ENCODE measurements at places on chromosomes 13 and 19. TPM values are rescaled to one million over a fixed set of nuclear protein-coding genes. Genes with fewer than 3 reads are reported as not detected.

DNA sequence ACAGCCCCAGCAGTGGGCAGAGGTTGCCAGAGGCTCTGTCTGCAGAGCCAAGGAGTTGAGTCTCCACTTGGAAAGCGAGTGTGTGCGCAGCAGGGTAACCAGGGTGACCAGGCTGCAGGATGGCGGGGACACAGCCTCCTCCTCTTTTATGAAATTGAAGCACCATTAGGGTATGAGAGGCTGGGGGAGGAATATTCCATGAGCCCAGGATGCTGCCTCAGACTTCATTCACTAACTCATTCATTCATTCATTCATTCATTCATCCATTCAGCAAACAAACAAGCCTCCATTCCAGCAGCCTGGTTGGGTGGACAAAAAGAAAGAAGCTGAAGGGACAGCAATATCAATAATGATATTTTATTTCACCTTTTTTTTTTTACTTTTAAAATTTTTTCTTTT, 6.6 kb upstream of the LMTK3 start:
- no peak for DNase-seq

DNA sequence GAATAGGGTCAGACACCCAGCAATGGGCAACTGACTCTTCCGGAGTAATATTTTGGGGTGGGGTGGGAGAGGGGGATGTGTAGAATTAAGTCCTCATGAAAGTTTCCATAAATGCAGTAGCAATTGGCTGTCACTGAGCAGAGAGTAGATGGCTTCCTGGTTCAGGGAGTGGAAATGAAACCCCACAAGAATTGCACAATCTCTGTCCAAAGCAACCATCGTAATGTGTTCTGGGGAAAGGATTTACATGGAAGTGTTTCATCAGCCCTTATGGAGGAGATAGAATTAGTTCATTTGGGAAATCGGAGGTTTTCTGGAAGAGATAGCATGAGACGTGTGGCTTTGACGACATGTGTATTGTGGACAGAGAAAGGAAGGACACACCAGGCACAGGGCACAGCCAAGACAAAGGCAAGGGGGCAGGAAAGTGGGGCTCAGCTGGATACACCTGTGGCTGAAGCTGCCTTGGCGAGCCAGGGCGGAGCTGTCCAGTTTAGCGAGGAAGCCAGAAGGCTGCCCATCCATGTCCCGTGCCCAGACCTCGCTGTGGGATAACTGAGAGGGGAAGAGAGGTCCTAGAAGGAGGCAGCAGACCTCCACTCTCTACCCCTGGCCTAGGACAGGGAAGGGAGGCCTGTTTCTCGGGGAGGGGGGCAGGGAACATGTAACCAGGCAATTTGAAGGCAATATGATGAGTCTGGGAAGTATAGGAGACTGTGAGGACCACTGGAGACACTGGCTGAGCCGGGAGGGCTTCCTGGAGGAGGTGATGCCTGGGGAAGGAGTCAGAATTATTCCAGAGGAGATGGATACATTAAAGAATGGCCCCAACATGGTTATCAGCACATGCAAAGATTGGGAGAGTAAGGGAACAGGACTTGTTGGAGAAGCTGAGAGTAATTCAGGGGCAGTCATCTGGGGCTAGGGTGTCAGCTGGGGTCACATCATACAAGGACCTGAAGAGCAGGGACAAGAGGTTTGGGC, 2.6 kb upstream of the CLEC4G start:
- no peak for DNase-seq

- DNase-seq, result no peak
Measured at GRCh38 chr13:112842931-112843391, 126.1 kb upstream of the MCF2L start.

GRCh38 chr13:109981000-109981399, 194.6 kb upstream of the IRS2 start:
- no peak for DNase-seq

DNA sequence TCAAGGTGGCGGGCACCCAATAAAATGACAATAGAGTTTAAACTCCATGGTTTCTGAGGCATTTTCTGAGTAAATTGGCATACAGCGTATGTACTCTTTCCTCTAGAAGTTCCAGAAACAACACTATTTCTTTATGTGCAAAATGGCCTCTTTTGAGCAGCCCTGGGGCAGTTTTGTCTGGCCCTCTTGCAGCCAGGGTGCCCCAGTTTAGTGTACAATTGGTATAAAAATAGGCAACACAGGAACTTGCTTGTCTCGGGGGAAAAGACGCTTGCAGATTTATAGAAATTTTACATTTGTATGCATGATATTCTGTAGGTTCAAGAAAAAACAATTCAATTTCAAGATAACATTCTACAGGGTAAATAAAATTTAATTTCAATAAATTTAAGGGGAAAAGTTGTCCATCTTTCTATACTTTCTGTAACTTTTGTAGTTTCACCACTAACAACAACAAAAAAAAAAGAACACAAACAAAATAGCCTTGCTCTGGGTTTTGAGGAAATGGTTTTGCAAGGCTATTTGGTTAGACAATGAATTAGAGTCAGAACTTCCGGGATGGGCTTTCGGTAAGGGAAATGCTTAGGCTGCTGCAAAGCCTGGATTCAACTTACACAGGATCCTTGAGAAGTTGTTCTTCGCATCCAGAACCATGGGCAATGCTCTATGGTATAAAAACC, 45.3 kb downstream of the LRCH1 start:
- DNase-seq, result no peak

The C1QTNF9B gene
- not detected for total RNA-seq

GRCh38 chr13:29763436-29764180, 86.8 kb downstream of the UBL3 start:
- DNase-seq, result no peak

- DNase-seq, result no peak
Measured at GRCh38 chr19:16034958-16035560, 41.2 kb upstream of the TPM4 start.

The ETV2 gene
- total RNA-seq, result 1.0 TPM

GRCh38 chr13:24218977-24219376, 58.5 kb downstream of the SPATA13 start:
- DNase-seq, result no peak

GRCh38 chr13:112456138-112457056, 80.2 kb downstream of the SPACA7 start:
- DNase-seq, result no peak

DNA sequence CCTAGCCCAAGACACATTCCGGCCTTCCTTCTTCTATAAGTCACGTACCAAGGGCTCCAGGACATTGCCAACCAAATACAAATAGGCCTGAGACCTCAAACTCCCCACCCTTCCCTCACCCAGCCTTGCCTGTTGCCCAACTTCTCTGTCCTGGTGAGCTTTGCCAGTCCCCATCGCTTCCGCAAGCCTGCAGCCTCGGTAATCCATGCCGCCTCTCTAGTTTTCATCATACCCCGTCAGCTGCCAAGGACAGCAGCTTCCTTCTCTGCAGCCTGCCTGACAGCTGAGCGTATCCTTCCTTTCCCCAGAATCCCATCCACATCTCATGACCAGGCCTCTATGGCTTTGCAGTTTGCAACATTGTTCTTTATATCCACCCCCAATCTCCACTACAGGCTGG, 36.6 kb upstream of the POMP start:
- DNase-seq, result no peak

DNA sequence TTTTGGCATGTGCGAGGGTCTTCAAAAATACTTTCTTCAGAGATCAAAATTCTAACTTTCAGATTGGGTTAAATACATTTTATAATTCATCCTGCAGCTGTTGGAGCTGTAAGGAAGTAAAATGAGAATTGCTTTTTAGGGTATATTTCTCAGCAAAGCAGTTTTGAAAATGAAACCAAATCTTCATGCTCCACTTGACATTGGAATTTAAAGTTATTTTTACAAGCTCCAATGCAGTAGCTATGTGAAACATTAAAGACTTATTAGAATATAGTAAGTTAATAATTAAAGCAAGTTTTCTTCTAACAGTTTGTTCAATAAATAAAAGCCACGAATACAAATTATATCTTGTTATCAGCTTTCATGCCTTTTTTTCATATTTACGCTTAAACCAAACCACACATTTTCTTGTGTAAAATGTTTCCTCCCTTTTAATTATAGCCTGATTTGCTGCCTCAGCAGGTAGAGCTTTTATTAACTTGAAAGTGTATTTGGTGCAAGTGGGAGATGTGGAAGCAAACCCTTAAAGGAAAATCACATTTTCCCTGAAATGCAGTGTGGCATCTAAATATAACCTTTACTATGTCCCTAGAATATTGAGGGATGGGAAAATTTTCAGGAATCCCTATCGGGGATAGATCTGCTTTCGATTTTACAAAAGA, 12.4 kb upstream of the MICU2 start:
- DNase-seq, result no peak

GRCh38 chr19:3046698-3047495, 15.4 kb downstream of the TLE5 start:
- no peak for DNase-seq

- no peak for DNase-seq
Measured at GRCh38 chr19:42286349-42287016, 15.4 kb upstream of the PRR19 start.

DNA sequence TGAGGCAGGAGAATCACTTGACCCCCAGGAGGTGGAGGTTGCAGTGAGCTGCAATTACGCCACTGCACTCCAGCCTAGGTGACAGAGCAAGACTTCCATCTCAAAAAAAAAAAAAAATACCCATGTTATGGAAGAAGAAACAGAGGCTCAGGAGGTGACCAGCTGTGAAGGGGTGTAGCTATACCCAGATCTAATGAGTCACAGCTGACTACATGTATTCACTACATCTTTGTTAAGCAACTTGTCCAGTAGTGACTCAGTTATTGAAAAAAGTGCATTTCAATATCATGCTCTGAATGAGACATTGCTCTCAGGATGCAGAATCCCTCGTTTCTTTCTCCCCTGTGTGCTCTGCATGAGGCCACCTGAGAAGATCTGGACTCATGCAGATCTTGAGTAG, 16.1 kb upstream of the SPART start:
- peak; percentile 67 for DNase-seq

The RYR1 gene
- total RNA-seq, result not detected

The NBEA gene
- total RNA-seq, result 7.6 TPM

The NPAS1 gene
- 13.0 TPM for total RNA-seq

The CRYL1 gene
- total RNA-seq, result 12.3 TPM

The FOSB gene
- total RNA-seq, result 34.6 TPM

GRCh38 chr19:31883296-31883990, 462.0 kb upstream of the ZNF507 start:
- no peak for DNase-seq

The ZNF85 gene
- 5.5 TPM for total RNA-seq

- no peak for DNase-seq
Measured at GRCh38 chr19:28296506-28296905, 916.4 kb downstream of the UQCRFS1 start.

The TUBA3C gene
- total RNA-seq, result not detected
